EL (cell line): ENCODE measurements at places on chromosomes 11 and 22.

DNA sequence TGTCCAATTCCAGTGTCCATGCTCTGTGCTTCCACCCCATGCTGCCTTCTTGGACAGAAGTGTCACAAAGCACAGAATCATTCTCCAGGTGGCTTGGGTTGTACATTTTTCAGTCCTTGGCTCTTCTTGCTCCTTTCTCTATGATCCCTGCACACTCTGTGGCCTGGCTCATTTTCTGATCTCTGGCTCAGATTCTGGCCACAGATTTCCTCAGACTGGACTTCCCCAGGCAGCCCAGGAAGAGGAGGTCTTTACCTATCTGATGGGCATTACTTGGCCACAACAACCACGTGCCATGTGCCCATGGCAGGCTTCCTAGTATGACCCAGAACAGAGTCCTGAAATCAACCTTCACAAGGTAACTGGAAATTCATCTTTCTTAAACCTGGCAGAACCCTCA lies 27.2 kb downstream of the SYTL2 start:
- DNase-seq = no peak

GRCh38 chr22:20002128-20002527 lies 14.5 kb downstream of the ARVCF start:
- DNase-seq = no peak

DNA sequence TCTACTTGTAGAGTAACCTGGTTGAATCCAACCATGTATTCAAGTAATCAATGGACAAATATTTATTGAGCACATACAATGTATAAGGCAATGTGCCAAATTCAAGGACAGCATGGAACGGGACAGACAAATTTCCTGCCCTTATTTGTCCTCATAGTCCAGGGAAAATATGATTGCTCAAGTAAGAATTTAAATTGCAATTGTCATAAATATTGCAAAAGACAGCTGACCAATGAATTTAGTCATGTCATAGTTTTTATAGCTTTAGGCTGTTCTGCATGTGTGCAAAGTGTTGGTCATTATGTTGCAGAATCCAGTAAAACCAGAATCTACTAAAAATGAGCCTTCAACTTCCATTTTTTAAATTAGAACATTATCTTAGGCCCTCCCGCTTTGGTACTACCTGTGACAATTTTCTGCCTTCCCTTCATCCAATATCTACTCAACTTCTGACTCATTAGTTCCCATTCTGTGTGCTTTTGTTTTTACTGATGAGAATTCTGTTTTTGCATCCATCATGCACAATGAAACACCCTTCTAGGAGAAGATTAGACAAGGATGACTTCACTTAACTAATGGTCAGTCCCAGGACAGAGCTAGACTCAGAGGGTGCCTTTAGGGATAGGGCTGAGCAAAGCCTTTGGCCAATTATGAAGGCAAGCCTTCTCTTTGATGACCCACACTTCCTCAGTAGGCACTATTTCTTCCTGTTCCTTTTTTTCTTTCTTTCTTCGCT lies 45.8 kb upstream of the FIBIN start:
- peak; percentile 66 for DNase-seq

GRCh38 chr11:69947793-69948255 lies 128.6 kb upstream of the FGF3 start:
- DNase-seq = no peak

- DNase-seq = no peak
These were observed 17.6 kb upstream of the RIC3 start for GRCh38 chr11:8186429-8186828.

DNA sequence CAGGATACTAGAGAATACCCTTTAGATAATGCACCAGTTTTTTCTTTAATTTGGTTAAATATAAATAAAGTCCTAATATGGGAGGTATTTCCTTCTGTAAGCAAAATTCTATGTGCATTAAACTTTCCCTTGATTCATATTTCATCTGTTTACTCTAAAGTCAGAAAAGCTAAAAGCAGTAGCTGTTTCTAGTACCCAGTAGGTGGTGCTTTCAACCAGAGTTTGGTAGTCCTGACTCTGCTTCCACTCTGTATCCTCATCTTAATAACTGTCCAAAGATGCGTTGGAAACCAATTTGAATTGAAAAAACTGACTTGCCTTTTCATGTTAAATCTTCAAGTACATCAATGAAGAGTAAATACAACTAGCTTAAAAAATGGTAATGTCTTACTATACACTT lies 1065.2 kb downstream of the JRKL start:
- no peak for DNase-seq

DNA sequence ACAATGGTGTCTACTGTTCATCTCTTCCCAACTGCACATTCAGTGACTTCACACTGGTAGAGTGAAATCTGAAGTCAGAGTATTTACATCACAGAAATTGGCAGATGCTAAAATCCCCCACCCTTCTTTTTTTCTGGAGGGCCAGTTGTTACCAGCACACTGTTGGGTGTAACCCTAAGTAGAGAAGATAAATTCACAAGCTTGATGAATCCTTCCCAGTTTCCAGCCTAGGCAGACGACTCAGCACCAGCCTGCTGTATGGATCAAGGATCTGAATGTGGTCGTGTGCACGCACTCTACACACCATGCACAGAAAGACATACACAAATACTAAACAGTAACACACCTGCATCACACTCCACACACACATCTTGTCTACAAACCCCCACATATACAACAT lies 46.0 kb downstream of the ARRB1 start:
- no peak for DNase-seq

DNA sequence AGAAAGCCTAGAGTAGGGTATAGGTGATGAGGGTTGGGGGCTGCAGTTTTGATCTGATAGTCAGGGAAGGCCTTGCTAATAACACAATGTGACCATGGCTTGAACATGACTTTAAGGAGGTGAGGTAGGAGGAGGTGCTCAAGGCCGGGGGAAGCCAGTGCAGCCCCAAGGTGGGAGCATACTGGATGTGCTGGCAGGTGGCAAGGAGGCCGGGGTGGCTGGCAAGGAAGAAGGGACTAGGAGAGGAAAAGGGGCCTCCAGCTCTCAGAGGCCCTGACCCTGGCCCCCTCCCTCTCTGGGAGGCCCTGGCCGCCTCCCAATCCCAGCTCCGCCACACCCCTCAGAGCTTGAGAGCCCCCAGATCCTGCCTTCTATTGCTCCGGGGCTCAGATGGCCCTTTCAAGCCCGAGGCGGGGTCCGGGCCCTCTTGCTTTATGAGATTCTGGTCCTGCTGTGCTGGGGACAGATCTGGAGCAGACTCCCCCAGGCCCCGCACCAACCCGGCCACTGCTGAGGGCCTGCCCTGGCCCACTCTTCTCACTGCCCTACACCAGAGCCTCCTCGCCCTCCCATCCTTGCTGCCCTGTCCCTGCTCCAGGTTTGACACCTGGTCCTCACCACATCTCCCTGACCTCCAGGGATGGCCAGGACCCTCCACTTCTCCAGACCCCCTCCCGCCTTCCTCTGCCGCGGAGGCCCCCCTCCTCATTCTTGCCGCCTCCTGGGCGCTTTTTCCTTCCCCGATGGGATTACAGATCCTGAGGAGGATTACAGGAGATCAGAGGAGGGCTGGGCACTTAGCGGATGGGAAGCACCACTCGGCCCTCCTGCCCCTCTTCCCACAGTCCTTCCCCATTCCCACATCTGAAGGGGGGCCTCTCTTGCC lies 1.8 kb downstream of the PITPNM1 start:
- DNase-seq = no peak

DNA sequence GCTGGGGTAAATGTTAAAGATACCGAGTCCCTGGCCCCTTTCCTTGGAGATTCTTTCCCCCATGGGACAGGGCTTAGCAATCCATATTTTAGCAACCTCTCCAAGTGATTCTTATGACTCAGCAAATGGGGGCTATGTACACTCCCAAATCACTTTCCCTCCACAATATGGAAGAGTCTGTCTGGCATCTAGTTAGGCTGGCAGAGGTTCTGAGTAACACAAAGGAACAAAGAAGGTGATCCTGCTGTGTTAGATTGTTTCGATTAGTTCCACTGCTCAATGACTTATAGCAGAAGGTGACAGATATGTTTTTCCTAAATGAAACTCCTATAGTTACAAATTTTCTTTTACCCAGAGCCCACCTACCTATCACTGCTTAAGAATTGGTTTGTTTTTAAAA lies 154.0 kb upstream of the SYT13 start:
- no peak for DNase-seq

GRCh38 chr22:37379085-37379484 lies 48.2 kb downstream of the ELFN2 start:
- no peak for DNase-seq

- no peak for DNase-seq
These were observed 6.4 kb downstream of the DGKZ start for GRCh38 chr11:46353698-46354097.

- peak; percentile 26 for DNase-seq
These were observed 2.1 kb downstream of the OAF start for GRCh38 chr11:120212926-120213325.

DNA sequence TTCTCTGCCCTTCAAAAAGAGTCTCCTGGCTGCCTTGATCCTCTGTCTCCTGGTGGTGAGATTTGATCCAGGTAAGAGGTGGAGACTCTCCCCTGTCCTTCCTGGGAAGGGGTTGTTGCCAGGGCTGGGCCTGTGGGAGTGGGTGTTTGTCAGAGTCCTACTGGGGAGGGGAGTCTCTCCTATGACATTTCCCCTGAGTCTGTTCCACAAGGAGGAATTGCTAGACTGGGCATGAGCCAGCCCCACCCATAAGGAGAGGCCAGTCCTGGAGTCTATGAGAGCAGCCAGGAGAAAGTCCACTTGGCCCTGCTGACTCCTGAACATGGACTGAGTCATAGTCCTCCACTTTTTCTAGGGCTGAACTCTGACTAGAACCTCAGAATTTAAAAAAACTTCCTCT lies 7.4 kb downstream of the PEX26 start:
- DNase-seq = peak; percentile 29

GRCh38 chr11:78205256-78205655 lies 16.5 kb downstream of the USP35 start:
- DNase-seq = no peak

DNA sequence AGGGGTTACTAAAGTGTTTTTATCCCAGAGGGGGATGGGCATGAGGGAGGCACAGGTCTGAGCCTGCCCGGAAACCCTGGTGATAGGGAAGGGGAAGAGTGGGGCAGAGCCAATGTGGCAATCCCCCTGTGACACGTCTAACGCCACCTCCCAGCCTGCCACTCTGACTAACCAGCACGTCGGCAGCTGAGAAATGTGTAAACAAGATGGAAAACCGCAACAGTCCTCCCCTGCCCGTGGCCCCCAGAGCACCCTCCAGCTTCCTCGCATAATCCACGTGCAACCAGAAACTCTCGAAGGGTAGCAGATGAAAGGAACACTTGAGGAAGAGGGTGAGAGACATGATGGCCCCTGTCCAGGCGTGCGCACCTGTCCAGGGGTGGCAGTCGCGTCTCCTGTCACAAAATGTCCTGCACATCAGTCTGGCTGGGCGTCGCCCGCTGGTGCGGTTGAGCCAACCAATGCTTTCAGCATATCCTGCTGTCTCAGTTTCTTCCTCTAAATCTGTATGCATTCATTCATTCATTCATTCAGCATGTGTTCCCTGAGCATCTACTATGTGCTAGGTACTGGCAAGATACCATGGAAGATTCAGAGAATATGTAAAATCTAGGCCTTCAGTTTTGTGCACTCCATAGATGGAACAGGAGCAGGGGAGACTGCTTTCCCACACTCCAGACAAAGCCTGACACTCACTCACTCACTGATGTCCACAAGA lies 4.5 kb downstream of the TMPRSS4 start:
- DNase-seq = no peak

GRCh38 chr11:72048766-72049460 lies 31.4 kb downstream of the NUMA1 start:
- no peak for DNase-seq

GRCh38 chr11:57240757-57241156 lies 3.7 kb upstream of the APLNR start:
- DNase-seq = no peak

DNA sequence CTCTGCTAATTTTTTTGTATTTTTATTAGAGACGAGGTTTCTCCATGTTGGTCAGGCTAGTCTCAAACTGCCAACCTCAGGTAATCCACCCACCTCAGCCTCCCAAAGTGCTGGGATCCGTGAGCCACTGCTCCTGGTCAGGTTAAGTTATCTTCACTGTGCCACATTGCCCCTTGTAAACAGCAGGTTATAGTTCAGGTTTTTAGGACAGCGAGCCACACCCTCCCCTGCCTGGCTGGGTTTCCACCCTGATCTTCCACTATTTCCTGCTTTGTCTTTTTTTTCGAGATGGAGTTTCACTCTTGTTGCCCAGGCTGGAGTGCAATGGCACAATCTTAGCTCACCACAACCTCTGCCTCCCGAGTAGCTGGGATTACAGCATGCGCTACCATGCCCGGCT lies 16.1 kb downstream of the ACO2 start:
- no peak for DNase-seq
